ENCODE measurements at places on chromosomes 11 and 22.

- peak; percentile 66 for DNase-seq
Observed at GRCh38 chr22:45608763-45609180, 62.9 kb upstream of the ATXN10 start.

DNA sequence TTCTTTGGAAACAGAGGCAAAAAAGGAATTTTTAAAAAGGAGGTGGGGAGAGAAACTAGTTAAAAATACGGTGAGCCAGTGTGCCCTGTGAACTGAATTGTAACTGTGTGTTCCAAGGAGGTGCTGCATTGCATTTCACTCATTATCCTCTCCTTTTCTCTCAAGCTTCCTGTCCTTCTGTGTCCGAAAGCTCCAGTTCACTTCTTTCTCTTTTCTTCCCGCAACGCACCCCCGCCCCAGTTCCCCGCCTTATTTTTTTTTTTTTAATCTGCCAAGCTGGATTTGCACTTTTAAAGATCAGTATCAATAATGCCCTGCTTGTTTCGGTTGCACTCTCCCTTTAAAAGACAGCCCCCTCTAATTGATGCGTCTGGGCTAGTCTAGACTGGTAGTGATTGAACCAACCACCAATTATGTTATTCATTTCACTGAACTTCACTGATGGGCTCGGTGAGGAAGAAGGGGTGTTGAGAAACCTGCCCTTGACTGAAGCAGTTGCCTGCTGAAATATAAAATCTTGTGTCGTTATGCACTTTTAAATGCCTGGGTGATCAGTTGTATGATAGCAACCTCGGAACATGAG lies 18.5 kb downstream of the BLID start:
- no peak for DNase-seq

- no peak for DNase-seq
Observed at GRCh38 chr11:131591051-131591461, 220.6 kb downstream of the NTM start.

DNA sequence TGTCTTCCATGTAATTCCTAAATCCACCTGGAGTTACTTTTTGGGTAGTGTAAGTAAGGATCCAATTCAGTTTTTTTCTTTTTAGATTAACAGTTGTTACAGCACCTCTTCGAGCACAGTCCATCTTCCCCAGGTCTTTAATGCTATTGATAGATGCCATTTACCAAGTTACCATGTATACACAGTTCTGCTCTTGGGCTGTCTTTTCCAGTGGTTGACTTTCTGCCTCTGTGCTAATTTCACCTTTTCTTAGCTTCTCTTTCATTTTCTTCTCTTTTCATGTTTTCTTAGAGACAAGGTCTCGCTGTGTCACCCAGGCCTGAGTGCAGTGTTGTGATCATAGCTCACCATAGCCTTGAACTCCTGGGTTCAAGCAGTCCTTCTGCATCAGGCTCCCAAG lies 12.0 kb downstream of the ATXN10 start:
- no peak for DNase-seq

- DNase-seq: no peak
Observed at GRCh38 chr22:38783095-38783615, 10.8 kb downstream of the DNAL4 start.

- no peak for DNase-seq
Observed at GRCh38 chr11:132248580-132248979, 878.2 kb downstream of the NTM start.

GRCh38 chr11:92329137-92329536 lies 104.5 kb downstream of the FAT3 start:
- DNase-seq: no peak

DNA sequence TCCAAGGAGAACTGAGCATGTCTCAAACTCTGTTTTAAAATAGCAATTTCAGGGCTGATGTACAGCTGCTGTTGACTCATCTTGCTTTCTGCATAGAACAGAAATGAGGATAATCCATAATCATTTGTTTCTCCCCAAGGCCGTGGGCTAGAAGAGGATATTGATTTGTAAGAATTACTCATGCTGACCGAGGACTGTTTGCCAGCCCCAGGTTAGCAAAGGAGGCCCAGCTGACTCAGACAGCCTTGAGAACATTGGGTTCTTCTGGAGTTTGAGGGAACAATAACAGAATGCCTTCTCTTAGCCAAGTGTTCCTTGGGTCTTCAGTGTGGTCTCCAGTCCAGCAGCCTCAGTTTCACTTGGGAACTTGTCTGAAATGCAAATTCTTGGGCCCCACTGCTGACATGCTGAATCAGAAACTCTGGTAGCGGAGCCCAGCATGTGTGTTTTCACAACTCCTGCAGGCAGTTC lies 92.0 kb downstream of the ZC3H12C start:
- no peak for DNase-seq

- DNase-seq: no peak
Observed at GRCh38 chr22:35960854-35961253, 67.8 kb downstream of the RBFOX2 start.

- DNase-seq: no peak
Observed at GRCh38 chr22:31347251-31348008, 1.3 kb upstream of the PATZ1 start.

- no peak for DNase-seq
Observed at GRCh38 chr22:18962308-18962635, 26.2 kb upstream of the PRODH start.

DNA sequence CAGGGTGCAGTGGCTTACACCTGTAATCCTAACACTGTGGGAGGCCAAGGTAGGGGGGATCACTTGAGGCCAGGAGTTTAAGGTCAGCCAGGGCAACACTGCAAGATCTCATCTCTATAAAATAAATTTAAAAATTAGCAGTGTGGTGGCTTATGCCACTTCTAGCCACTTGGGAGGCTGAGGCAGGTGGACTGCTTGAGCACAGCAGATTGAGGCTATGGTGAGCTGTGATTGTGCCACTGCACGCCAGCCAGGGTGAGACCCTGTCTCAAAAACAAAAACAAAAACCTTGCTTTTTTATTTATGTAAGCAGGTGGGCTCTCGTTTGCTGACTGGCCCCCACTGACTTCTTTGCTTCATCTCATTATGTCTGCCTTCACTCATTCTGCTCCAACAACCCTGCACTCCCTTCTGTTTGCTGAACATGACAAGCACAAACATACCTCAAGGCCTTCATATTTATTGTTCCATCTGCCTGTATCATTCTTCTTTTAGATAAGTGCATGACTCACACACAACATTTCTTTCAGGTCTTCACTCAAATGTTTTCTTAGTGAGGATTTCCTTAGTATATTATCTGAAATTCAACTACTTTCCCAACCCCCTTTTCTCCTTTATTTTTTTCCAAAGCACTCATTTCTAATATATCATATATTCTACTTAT lies 32.4 kb upstream of the CLNS1A start:
- no peak for DNase-seq

GRCh38 chr11:70489276-70489675 lies 90.9 kb downstream of the CTTN start:
- no peak for DNase-seq

- DNase-seq: no peak
Observed at GRCh38 chr22:18104566-18104965, 6.0 kb upstream of the TUBA8 start.

GRCh38 chr11:134527382-134528243 lies 115.6 kb upstream of the B3GAT1 start:
- DNase-seq: no peak

GRCh38 chr11:96073536-96073935 lies 149.6 kb upstream of the MTMR2 start:
- DNase-seq: no peak

- DNase-seq: no peak
Observed at GRCh38 chr11:19253153-19253745, 12.5 kb upstream of the E2F8 start.

DNA sequence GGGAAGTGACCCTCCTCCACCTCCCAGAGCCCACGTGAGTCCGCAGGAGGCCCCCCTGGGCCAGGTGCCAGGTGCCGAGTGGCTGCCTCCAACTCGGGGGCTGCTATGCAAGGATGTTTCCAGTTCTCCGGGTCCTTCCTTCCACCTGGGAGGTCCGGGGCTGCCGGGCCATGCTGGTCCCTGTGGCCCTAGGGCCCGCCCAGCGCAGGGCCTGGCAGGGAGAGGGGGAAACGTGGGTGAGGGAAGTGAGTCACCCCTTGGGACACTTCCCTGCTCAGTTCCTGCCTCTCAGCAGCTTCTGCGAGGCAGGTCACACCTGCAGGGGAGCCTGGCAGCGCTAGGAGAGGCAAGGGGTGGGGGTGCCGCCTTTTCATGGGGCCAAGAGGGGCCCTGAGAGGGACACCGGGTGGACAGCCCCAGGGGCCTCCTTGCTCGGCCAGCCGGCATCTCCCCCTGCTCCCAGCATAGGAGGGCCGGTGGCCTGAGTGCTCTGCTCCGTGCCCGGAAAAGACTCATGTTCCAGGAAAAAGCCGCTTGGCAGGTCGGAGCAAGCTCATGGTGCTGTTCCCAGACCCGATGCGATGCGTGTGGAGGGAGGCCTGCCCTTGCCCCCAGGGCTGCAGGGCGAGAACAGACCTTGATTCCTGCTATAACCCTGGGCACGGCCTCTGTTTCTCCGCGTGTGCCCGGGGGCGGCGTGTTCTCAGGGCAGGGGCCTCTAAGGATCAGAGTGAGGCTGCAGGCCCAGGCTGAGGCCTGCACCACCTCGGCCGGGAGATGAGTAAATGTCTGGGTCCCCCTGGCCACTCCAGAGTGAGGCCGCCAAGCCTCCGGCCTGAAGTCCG lies 30.3 kb upstream of the WNT7B start:
- no peak for DNase-seq

GRCh38 chr11:80958987-80959386 lies 1518.2 kb upstream of the TENM4 start:
- no peak for DNase-seq

- DNase-seq: peak; percentile 32
Observed at GRCh38 chr11:36452236-36452940, 57.7 kb downstream of the TRAF6 start.

DNA sequence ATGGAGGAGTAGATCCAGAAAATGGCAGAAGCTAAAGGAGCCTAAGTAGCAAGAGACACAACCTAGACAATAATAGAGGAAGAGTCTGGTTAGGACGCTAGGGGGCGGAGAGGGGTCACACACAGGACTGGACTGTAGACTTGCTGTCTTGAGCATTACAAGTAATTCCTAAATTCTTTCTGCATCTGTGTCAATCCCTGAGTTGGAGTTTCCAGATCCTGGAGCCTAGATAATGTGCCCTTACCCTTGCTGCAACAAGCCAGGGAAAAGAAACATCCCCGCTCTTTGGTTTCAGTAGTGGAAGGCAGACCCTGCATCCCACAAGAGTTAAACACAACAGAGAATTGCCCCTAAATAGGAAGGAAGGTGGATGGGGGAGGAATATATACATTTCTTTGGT lies 14.9 kb upstream of the CCDC73 start:
- peak; percentile 48 for DNase-seq

- DNase-seq: no peak
Observed at GRCh38 chr11:90590286-90590685, 367.4 kb upstream of the CHORDC1 start.
